KG1 (cell line): ENCODE measurements at places on chromosomes 7 and 10.
A peak's percentile ranks its signal among the peaks of the same experiment; 100 is the strongest.

GRCh38 chr7:108152198-108152597 is 22.0 kb upstream of the LAMB4 start:
- DNase-seq: no peak

- no peak for DNase-seq
Measured at GRCh38 chr7:92242972-92243371, 2.7 kb downstream of the KRIT1 start.

DNA sequence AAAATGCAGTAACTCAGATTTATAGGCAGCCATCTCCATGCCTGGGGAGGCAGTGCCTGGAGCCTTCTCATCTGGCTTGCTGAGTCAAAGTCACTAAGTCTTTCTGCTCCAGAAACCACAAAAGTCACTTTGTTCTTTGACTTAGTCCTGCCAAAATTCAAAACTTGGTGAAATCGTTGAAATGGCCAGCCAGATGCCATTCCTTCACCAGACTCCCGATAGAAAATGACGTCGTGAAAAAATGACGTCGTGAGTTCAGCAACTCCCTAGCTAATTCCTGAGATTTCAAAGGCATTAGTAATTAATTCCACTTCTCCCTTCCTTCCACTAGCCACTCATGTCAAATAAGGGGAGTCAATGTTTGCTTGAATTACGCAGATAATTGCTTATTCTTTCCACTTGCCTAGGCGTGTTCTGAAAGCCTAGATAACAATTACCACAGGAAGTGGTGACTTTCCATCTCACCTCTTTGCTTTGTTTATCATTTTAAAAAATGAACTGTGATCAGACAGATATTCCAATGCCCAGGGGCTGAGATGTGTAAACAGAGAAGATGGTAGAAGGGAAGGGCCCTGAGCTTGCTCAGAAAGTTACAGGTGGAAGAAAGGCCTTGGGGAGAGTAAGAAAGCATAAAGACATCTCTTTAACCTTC is 48.5 kb upstream of the OSBPL3 start:
- no peak for DNase-seq

GRCh38 chr7:44727158-44727936 is 21.3 kb upstream of the ZMIZ2 start:
- no peak for DNase-seq

- DNase-seq: no peak
Measured at GRCh38 chr10:122173766-122174435, 97.2 kb upstream of the BTBD16 start.

GRCh38 chr7:130346177-130346905 is 1.7 kb downstream of the CPA5 start:
- no peak for DNase-seq

DNA sequence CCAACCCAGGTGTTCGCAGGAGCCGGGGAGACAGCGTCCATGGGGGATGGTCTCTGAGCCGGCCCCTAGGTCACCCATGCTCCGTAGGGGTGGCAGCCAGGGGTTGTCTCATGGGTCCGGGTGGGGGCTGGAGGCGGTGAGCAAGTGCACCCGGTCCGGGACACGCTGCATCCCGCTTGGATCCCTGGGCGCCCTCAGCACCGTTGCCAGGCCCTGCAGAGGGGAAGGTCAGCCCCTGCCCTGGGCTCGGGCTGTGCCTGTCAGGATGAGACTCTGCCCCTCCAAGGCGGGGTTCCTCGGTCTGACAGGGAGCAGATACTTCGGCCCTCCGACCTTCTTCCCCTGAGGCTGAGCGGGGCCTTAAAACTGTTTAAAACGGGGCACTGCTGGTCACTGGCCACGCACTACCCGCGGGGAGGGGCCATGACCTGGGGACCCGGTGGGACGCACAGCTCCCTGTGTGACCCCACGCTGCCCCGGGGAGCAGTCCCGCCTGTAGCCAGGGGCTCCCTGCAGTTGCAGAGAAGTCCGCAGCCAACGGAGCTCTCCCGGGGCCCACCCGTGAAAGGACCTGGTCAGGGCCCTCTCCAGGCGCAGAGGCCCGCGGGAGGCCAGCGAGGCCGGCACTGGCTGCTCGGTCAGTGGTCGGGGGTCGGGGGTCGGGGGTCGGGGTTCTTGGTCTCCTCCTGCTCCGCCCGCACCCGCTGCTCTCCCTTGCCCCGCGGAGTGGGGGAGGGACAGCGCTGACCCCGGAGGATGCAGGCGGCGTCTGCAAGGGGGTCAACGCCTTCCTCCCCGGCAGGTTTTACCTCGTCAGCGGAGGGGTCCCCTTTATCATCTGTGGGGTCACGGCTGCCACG is 33.4 kb upstream of the KNDC1 start:
- no peak for DNase-seq

GRCh38 chr7:46100521-46100920 is 179.4 kb upstream of the IGFBP3 start:
- DNase-seq: no peak

GRCh38 chr7:41696323-41696916 is 6.5 kb downstream of the INHBA start:
- peak; percentile 21 for DNase-seq

- DNase-seq: no peak
Measured at GRCh38 chr7:6350433-6351058, 78.1 kb upstream of the CYTH3 start.

DNA sequence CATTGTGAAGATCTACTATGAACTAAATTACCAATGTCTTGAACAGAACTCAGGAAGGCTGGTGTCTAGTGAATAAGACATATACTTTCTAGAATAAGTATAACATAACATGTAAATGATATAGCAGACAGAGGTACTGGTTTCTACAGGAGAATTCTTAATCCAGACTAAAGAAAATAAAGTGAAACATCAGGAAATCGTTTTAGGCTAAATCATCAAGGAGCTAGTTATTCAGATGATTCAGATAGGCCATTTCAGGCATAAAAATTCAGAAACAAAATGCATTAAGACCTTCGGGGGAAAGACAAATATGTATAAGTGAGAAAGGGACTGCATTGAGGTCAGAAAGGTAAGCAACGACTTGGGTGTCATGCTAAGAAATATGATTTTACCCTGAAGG is 170.6 kb downstream of the LRRN3 start:
- DNase-seq: no peak

- DNase-seq: no peak
Measured at GRCh38 chr10:59107147-59107546, 69.3 kb upstream of the PHYHIPL start.

GRCh38 chr7:132112657-132113056 is 463.6 kb downstream of the PLXNA4 start:
- no peak for DNase-seq

DNA sequence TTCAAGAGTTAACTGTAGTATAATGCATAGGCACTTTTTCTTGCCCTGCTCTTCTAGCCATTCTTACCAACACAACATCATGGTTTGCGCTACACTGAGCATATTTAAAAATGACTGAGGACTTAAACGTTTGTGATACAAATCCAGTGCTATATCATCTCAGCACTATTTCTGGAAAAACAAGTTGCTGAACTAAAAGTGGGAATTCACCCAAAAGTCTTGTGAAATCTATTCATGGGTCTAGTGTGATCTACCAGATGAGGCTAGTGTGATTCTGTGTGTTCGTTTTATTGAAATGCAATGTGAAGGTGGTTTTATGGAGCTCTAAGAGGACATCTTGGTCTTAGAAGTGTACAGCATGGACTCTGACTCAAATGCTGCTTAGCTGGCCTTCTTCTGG is 584.6 kb upstream of the POM121L12 start:
- no peak for DNase-seq

DNA sequence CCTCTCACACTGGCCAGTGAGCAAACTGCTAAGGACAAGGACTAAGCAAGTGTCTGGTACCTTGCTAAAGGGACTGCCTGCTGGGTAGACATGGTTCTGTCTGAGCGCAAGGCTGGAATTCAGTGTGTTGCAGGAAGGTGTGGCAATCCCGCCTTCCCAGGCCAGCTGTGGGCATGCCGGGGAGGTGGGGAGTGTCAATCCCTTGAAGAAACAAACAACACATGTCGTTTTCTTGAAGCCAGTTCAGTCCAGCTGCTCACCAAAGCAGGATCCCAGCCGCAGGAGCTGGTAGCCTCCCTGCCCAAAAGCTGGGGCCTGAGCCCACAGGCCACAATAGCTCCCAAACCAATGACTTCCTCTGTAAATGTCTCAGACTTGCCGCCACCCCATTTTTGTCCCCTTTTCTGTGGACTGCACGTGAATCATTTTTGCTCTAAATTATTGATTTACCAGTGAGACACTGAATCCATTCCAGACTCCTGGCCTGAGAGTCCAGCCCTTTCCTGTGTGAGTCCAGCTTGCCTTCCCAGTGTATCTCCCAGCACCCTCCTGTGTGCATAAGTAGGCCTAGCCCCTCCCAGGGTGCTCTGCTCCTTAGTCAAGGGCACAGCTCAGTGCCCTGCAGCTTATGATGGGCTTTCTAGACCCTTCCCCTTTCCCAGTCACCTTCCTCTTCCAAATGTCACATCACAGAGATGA is 166.8 kb downstream of the RGS10 start:
- no peak for DNase-seq

GRCh38 chr10:3399756-3400155 is 227.2 kb upstream of the PITRM1 start:
- DNase-seq: no peak

DNA sequence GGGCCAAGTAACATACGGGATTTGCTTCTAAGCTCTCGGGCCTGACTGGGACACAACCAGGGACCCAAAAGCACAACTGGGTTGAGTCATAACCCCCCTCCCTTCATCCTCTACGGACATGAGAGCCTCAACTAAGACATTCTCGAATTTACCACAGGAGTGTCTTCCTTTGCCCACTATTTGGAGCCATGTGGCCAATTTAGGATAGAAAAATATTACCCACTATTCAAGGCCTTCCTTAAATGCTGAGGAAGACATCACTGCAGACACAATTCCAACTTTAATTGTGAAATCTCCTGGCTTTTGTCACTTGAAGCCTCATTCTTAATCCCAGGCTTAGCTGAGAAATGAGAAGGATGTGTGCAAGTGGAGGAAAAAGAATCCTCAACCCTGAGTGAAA is 11.8 kb downstream of the CTBP2 start:
- no peak for DNase-seq

DNA sequence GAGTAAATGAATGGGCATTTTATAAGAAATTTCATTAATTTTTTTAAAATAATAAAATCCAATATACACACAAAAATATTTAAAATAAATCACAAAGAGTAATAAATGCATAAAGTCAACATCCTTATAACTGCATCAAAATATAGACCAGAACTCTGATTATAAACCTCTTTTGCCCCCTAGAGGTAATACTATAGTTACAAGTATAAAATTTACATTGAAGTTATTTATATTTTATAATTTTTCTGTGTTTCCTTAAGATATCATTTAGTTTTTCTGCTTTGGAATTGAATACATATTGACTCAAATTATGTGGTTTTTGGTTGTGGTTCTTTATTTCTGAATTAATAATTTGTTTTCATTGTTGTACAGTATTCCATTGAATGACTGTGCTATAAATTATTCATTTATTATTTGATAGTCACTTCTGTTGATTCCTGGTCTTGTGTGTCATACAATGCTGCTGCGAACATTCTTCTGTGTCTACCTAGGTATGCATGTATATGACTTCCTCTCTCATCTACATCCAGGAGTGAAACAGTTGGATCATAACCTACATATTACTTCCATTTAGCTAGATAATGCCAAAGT is 673.6 kb downstream of the IPMK start:
- no peak for DNase-seq

- DNase-seq: no peak
Measured at GRCh38 chr10:60050366-60050765, 144.0 kb upstream of the CCDC6 start.

DNA sequence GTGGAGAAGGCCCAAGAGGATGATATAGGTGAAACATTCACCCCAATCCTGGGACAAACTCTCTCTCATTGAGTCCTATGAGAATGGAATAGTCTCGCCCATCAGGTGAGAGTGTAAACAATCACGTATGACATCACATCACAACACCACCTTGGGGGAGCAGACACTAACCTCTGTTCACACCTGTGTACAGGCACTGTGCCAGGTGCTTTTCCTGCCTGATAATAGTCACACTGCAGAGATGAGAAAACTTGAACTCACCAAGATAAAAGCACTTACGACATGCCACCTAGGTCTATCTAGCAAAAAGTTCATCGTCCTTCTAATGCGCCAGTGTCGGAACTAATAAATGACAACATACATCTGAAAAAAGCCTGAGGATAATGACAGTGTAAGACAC is 187.8 kb downstream of the FAM107B start:
- no peak for DNase-seq

GRCh38 chr7:50331564-50332208 is 27.2 kb downstream of the IKZF1 start:
- DNase-seq: no peak

DNA sequence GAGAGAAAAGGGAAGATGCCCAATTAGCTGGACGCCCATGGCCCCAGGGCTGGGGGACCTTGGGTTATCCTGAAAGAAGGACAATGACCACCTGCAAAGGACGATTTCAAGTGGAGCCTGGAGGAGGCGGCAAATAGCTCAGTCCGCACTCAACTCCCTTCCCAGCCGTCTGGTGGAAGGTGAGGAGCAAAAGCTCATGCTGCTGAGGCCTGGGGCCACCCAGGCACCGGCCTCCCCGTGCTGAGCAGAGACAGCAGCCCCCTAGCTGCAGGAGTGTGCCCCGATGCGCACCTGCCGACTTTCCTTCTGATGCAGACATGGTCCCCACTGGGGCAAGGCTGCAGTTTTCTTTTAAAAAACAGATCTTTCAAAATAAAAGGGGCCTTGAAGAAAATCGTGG is 7.9 kb downstream of the FAM20C start:
- DNase-seq: no peak

DNA sequence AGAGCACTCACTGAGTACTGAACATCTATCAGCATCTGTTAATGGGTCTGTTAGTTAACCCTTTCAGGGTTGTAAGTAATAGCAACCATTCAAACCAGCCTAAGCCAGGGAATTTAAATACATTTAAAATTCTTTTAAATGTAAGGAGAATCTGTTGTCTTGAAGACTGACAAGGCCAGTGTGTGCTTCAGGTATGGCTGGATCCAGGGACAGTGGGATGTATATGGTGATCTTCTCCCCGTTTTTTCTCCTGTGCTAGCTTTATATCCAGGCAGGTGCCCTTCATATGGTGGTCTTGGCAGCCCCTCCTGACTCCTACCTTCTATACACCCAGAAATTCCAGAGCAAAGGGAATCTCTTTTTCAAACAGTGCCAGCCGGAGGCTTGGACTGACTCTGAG is 46.6 kb upstream of the DAGLB start:
- DNase-seq: no peak

DNA sequence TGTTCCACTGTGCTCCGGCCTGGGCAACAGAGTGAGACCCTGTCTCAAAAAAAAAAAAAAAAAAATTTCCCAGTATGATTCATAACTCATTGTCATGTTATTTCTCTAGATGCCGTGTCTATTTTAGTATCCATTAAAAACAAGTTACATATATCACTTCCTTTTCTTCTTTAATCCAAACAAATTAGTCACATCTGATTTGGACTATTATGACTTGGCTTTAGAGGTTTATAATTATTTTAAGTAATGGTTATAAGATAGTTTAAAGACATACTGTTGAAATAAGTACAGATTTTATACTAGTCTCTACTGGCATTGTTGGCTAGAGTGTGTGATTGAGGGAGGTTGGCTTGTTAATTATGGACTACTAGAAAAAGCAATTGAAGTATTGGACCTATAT is 53.3 kb downstream of the ZMYND11 start:
- no peak for DNase-seq
